ENCODE measurements at places on chromosomes 16 and 17.

- no peak for DNase-seq
Observed at GRCh38 chr17:16975277-16975651, 3.3 kb upstream of the TNFRSF13B start.

DNA sequence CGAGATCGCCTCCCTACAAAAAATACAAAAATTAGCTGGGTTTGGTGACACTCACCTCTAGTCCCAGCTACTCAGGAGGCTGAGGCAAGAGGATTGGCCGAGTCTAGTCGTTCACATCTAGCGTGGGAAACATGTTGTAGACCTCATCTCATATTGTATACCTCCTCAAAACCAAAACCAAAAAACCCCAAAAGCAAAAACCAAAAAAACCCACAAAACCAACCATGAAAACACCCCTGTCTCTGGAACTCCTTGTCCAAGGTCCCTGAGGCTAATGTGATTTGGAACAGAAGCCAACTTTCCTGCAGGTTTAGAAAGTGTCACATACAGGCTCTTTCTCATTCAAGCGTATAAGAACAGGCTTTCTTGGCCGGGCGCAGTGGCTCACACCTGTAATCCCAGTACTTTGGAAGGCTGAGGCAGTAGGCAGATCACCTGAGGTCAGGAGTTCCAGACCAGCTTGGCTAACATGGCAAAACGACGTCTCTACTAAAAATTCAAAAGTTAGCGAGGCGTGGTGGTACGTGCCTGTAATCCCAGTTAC is 29.0 kb downstream of the RAB11FIP3 start:
- no peak for DNase-seq

- no peak for DNase-seq
Observed at GRCh38 chr16:89312194-89312593, 94.7 kb downstream of the ZNF778 start.

GRCh38 chr16:20303012-20303411 is 24.3 kb downstream of the GP2 start:
- no peak for DNase-seq

GRCh38 chr17:77959126-77959925 is 823 bp downstream of the TNRC6C start:
- DNase-seq = no peak

DNA sequence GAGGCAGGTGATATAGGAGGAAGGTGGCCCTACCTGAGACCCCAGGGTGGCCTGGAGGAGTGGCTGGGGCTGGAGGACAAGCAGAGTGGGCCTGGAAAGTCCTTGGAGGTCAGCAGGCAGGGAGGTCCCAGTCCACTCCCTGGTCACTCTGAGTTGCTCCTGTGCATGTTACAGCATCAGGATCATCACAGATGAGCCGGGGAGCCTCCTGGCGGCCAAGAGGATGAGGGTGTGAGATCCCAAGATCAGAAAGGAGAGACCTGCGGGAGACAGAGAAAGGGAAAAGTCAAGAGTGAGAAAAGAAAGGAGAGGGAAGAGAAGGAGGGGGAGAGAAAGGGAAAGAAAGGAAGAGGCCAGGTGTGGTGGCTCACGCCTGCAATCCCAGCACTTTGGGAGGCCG is 71.7 kb downstream of the MRM1 start:
- no peak for DNase-seq

GRCh38 chr16:28188085-28188916 is 23.5 kb downstream of the XPO6 start:
- no peak for DNase-seq

DNA sequence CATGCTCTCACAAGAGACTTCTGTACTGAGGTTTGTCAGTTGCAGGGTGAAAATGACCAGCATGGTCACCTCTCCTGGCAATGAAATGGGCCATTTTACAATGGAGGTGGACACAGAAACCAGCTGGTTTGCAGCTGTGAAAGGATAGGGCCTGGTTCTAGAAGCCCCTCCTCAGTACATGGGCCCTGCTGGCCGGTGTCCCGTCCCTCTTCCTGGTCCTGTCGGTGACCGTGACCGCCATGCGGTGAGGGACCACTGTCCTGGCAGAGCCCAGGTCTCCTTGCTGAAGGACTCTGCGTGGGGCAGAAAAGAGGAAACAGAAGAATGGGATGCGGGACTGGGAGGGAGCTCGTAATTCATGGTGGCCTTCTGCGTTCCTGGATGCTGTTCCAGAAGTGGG is 76.0 kb upstream of the ZNF423 start:
- no peak for DNase-seq

- no peak for DNase-seq
Observed at GRCh38 chr17:5431949-5432556, 6.9 kb downstream of the C1QBP start.

DNA sequence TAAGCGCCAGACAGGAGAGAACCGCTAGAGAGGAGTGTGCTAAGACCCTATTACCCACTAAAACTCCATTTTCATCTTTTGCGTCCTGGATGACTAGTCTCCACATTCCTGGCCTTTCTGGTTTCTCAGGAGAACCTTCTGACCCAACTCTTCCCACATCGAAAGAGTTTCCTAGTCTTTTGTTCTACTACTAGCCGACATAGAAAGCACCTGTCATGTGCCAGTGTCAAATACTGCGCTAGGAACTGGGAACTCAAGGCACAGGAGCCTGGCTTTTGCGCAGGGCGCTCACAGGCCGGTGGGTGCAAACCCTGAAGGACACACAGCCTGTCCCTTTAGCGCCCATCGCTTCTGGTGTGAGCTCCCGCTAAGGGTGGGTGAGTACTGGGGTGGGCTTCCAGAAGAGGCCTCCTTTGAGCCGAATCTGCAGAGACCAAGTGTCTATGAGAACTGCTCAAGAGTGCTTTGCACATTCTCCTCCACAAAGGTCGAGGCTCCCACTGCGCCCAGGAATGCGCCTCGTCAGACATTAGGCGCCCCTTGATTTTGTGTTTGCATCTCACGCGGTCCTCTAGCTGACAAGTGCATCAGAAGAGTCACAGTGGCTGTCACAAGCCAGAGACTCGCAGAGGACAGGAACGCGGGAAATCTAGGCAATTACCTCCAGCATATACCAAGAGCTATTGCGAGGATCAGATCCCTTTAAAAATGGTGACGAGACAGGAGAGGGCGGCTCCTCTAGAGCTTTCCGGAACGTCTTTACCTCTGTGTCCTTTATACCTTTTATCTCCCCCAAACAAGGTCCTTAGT is 2.0 kb upstream of the PSMB3 start:
- DNase-seq = no peak

DNA sequence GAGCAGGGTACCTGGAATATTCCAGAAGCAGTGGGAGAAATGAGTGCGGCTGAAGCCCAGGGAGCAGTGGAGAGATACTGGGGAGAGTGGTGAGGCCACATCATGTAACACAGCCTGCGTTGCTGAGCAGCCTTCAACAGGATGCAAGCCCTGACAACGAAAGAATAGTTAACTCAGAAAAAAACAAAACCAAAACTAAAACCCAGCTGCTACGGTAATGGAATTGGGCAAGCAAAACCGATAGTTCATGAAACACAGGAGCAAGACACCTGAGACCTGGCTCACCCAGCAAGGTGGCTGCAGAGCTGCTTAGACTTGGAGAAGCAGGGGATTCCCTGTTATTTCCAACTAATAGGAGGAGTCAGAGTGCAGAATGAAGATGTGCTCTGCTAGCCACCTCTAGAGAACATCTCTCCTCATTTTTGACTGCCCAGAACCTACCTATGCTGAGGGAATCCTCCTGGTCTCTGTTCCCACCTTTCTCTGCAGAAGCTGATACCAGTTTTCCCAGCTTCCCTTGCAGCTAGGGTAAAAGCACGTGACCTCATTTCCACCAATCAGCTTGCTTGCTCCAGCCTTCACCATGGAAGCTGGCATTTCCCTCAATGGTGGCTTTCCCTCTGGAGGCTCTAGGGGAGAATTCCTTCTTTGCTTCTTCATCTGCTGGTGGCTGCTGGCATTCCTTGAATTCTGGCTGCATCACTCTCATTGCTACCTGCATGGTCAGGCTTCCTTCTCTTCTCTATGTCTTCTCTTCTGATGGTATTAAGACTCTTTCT is 59.4 kb upstream of the XYLT1 start:
- DNase-seq = no peak

GRCh38 chr16:57621521-57622271 is 6.7 kb upstream of the ADGRG1 start:
- no peak for DNase-seq

DNA sequence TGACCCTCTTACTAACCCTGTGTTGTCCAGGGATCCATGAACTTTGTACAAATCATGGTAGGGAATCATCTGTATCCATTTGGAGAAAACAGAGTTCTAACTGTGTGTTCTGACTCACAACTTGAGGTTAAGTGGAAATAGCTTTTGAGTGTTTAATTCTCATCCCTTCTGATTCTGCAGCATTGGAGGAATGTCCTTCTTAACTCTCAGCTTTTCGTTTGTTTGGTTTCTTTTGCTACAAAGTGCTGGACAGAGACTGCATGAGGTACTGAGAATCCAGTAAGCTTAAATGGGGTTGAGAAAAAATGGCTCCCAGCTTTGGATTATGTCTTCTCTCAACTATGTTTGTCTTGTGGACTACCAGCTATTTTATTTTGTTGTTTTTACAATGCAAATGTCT is 352.1 kb upstream of the KIF2B start:
- DNase-seq = no peak

- no peak for DNase-seq
Observed at GRCh38 chr17:74430385-74430705, 1.5 kb upstream of the GPRC5C start.

DNA sequence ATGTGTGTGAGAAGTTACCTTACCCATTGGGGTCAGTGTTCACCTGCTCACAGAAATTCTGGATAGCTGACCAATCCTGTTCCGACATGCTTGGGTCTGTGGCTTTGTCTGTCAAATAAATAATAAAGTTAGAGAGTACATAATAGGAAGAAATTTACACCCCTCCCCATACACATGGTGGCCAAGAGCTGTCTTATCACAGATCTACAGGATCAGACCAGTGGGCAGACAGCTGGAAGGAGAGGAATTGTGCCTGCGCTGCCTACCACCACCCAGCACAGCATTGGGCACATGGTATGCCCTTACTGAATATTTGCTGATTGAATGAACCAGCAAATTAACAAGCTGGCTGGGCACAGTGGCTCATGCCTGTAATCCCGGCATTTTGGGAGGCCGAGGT is 14.6 kb downstream of the GGA2 start:
- no peak for DNase-seq

GRCh38 chr16:75000481-75001081 is 1.8 kb downstream of the ZNRF1 start:
- DNase-seq = no peak

- DNase-seq = no peak
Observed at GRCh38 chr17:81350320-81350890, 44.9 kb upstream of the BAHCC1 start.

GRCh38 chr16:50311134-50311528 is 44.8 kb downstream of the ADCY7 start:
- DNase-seq = no peak

DNA sequence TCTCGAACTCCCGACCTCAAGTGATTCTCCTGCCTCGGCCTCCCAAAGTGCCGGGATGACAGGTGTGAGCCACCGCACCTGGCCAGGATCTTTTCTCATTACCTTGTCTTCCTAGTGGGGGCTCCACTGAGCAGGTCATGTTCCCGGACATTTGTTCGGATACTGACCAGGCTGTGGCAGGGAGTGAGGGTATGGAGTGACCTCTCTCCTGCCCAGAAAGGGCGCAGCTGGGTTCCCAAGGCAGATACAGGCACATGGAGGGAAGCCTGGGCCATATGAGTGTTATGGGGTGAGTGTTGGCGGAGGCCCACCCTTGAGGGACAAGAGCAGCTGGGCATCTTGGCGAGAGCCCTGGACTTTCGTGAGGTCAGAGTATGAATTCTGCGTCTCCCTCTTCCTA is 5.5 kb downstream of the SERPINF1 start:
- no peak for DNase-seq

- DNase-seq = peak; percentile 15
Observed at GRCh38 chr16:1093284-1094123, 2.5 kb downstream of the C1QTNF8 start.

- DNase-seq = no peak
Observed at GRCh38 chr17:60393840-60394723, 2.1 kb upstream of the USP32 start.

DNA sequence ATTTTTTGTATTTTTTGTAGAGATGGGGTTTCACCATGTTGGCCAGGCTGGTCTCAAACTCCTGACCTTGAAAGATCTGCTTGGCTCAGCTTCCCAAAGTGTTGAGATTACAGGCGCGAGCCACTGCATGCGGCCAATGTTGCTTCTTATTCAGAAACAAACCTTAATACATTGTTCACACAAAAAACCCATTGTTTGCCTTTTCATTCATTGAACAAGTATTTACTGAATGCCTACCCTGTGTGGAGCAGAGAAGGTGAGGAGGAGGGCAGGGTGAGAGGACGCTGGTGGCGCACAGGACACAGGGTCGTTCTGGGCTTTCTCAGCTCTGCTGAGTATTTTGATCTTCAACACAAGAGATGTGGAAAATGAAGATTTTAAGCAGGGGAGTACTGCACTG is 8.0 kb upstream of the KRT23 start:
- no peak for DNase-seq

- DNase-seq = no peak
Observed at GRCh38 chr17:30263552-30264333, 28.0 kb downstream of the BLMH start.

GRCh38 chr17:59804901-59805465 is 87.8 kb downstream of the TUBD1 start:
- DNase-seq = no peak

GRCh38 chr16:80350061-80350460 is 190.7 kb upstream of the DYNLRB2 start:
- DNase-seq = no peak

GRCh38 chr17:78107976-78108725 is 20.4 kb downstream of the TMC6 start:
- no peak for DNase-seq

DNA sequence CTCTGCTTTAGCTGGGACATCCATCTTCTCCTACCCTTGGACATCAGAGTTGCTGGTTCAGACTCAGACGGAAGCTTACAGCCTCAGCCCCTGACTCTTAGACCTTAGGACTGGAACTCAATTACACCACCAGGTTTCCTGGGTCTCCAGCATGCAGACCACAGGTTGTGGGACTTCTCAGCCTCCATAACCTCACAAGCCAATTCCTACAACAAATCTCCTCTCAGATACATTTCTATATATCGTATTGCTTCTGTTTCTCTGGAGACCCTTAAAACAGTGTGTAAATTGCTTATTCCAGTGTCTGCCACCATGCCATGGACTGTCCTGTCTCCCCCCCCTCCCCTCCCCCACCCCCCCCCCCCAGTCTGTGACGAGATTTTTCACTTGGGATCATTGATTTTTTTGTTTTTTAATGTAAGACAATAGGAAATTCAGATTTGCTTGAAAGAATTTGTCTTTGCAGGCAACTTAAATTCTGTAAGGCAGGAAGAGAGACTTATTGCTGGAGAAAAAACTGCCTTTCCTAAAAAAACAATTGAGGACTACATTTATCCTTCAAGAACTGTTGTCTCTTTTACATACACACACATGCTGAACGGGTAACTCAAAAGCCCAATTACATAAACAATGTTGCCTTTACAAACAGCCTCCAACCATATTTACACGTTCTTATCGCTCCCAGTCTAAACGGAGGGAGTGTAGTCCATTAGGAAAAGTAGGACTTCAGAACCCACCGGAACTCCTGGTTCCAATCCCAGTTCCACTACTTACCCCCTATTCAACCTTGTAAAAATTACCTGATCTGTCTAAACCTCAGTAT is 39.9 kb downstream of the TEKT5 start:
- DNase-seq = no peak

All from iPS DF 19.7 (cell line).